ENCODE measurements at places on chromosomes 7 and 10. TPM values are rescaled to one million over a fixed set of nuclear protein-coding genes. Genes with fewer than 3 reads are reported as not detected.

PKD2L1 gene
- polyA plus RNA-seq: not detected

EMX2 gene
- not detected for polyA plus RNA-seq

GALNT11 gene
- polyA plus RNA-seq: 41.3 TPM

FAM25C gene
- not detected for polyA plus RNA-seq

TMEM236 gene
- polyA plus RNA-seq: 0.02 TPM

SEMA3D gene
- polyA plus RNA-seq: not detected

OR2A1 gene
- 0.11 TPM for polyA plus RNA-seq

MSMB gene
- polyA plus RNA-seq: not detected

ASB15 gene
- polyA plus RNA-seq: 0.15 TPM

EPO gene
- not detected for polyA plus RNA-seq

DGKB gene
- polyA plus RNA-seq: not detected

GUSB gene
- polyA plus RNA-seq: 44.0 TPM

PLEKHS1 gene
- polyA plus RNA-seq: not detected

PNLIPRP2 gene
- polyA plus RNA-seq: not detected

GRCh38 chr7:42426163-42426562, 189.2 kb upstream of the GLI3 start:
- DNase-seq: no peak

GRCh38 chr10:100939763-100940344, 27.1 kb downstream of the SLF2 start:
- DNase-seq: no peak

GRCh38 chr7:40715053-40715430, 580.2 kb downstream of the SUGCT start:
- DNase-seq: no peak

GRCh38 chr7:27168265-27168947, 3.1 kb upstream of the HOXA9 start:
- no peak for DNase-seq

GRCh38 chr10:103692436-103692951, 162.9 kb downstream of the SH3PXD2A start:
- DNase-seq: no peak

- no peak for DNase-seq
These were observed 221.5 kb downstream of the MBL2 start for GRCh38 chr10:52551046-52551445.

- peak; percentile 64 for DNase-seq
These were observed 2.2 kb downstream of the MAFK start for GRCh38 chr7:1532456-1533254.

- DNase-seq: no peak
These were observed 213.7 kb downstream of the FOXP2 start for GRCh38 chr7:114628362-114628761.

- DNase-seq: no peak
These were observed 76.4 kb upstream of the LRRC17 start for GRCh38 chr7:102836191-102836919.

GRCh38 chr7:910441-910861, 34.1 kb downstream of the GET4 start:
- DNase-seq: no peak

GRCh38 chr7:150329331-150330120, 6.2 kb upstream of the ACTR3C start:
- DNase-seq: no peak

DNA sequence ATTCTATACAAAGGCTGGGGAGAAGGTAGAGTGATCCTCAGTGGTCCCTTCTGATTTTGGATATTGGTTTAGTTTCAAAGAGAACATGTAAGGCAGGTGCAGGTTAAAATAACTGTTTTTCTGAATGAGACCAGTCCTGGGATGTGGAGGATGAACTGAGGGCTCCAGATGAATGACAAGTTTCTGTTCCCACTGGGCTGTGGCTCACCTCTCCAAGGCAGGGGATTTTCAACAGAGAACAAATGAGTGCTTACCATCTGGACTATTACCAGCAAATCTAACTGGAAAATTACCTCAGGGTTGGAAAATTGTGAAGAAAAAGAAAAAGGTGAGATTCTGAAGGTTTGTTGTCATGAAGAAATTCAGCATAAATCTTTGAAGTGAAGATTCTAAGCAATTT, 8.0 kb downstream of the LAMB4 start:
- no peak for DNase-seq

- no peak for DNase-seq
These were observed 252.2 kb downstream of the NSUN6 start for GRCh38 chr10:18399158-18399557.

GRCh38 chr7:12882710-12883109, 195.3 kb downstream of the ARL4A start:
- DNase-seq: no peak

GRCh38 chr7:142919656-142920055, 13.9 kb downstream of the TRPV5 start:
- DNase-seq: no peak

GRCh38 chr7:140981951-140982350, 32.8 kb downstream of the MRPS33 start:
- no peak for DNase-seq

GRCh38 chr7:17665029-17665428, 275.3 kb downstream of the SNX13 start:
- DNase-seq: no peak

- no peak for DNase-seq
These were observed 64.1 kb upstream of the RNF32 start for GRCh38 chr7:156576216-156577058.

- no peak for DNase-seq
These were observed 4.0 kb downstream of the SFMBT2 start for GRCh38 chr10:7406712-7407333.

DNA sequence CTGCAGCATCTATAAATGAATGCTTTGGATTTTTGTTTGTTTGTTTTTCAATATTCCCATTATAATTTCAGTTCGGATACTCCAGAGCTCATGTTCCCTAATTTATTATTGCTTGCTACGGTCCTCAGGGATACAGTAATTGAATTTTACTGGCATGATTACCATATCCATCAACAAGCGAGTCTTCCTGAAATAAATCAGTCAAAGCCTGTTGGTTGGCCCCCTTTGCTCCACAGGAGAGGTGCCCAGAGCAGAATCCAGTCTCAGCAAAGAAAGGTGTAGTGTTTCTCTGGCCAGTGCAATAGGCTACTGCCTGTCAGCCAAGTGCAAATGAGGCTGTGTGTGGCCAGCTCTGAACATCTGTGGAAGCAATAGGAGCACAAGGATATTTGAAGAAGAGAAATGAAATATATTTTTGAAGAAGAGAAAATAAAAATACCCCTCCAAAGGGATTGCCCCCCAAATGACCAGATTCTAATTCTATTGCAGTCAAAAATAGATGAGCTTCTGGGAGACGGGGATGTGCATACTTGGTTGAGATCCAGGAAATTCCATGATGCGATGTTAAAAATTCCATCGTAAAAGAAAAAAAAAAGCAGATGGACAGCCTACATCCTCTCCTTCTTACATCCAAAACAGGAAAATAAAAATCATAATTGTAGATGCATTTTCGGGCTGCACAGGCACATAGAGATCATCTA, 18.1 kb downstream of the TRIL start:
- no peak for DNase-seq

GRCh38 chr10:129963641-129964501, at the start of gene EBF3:
TSS of gene EBF3 (minus strand) at chr10:129964274. CDS start at chr10:129963768, 506 bp downstream.
- peak; percentile 59 for DNase-seq

DNA sequence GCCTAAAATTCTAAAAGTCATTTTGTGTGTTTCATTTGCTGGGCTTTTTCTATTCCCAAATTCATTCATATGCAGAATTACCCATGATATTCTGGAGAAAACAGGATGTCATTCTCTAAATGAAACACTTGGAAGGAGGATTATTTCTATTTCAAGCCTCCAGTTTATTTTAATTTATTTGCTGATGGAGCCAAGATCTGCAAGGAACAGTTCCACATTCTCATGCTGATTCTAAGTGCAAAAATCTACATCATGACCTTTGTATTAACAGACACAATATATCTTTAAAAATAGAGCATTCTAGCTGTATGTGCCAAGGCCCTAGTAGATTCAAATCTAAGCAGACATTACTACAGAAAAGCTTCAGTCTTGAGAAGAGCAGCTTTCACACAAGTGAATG, 51.3 kb upstream of the KCND2 start:
- no peak for DNase-seq

GRCh38 chr7:141456298-141456697, 94.9 kb upstream of the AGK start:
- DNase-seq: no peak

DNA sequence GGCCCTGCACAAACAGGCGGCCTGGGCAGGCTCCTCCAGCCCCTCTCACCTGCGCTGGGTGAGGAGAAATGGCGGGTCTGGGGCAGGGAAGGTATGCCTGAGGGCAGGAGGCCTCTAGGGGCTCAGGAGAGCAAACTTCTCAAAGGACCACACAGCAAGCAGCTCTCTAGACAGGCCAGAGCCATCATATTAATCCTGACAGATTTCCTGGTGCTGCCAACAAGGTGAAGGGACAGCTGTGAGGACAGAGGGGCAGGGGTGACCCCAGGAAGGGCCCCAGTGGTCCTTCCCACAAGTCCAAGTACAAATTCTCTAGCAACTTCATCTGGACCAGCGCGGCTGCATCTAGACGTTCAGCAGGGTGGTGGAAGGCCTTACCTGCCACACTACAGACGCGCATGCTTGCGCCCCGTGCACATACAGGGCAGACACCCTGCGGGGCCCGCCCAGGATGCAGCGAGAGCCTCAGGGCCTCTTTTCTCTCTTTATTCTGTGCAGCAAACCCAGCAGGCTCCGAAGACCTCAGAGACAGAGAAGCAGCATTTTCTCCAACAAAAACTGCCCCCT, 62.1 kb downstream of the ZRANB1 start:
- no peak for DNase-seq

DNA sequence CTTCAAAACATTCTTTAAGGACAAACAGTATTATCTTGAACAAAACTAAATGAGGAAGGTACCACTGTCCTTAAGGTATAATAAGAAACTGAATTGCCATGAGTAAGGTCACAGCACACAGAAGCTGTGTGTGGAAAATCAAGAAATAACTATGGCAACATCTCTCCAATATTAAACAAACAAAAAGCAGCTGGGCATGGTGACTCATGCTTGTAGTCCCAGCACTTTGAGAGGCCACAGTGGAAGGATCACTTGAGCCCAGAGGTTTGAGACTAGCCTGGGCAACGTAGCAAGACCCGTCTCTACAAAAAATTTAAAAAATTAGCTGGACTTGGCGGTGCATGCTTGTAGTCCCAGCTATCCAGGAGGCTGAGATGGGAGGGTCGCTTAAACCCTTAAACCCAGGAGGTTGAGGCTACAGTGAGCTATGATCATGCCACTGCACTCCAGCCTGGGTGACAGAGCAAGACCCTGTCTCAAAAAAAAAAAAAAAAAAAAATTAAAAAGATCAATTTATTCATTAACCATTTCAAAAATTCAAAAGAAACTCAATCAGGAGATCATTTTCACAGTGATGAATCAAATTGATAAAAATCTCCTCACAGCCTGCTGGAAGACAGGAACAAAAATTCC, 195.4 kb downstream of the SKIDA1 start:
- no peak for DNase-seq

DNA sequence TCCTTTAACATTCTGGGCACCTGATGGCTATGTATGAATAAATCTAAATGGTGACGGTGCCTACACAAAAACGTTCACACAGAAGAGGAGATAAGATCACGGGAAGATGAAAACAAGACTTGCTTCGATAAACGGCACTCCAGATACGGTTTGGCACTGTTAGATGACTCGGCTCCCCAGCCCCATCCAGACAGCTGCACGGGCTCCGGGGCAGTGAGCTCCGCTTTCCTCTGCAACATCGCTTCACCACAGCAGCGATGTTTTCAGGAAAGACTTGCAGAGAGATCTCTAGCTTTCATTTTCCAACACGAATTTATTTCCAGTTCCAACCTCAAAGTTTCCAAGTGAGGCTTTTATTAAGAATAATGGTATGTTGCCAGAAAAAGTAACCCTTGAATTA, 132.1 kb downstream of the KLF6 start:
- DNase-seq: no peak

- no peak for DNase-seq
These were observed 197.3 kb downstream of the PPP1R9A start for GRCh38 chr7:95104739-95105138.

Measured in naive thymus-derived CD4-positive, alpha-beta T cell (primary cell).